ENCODE measurements at places on chromosomes 7 and 10.

DNA sequence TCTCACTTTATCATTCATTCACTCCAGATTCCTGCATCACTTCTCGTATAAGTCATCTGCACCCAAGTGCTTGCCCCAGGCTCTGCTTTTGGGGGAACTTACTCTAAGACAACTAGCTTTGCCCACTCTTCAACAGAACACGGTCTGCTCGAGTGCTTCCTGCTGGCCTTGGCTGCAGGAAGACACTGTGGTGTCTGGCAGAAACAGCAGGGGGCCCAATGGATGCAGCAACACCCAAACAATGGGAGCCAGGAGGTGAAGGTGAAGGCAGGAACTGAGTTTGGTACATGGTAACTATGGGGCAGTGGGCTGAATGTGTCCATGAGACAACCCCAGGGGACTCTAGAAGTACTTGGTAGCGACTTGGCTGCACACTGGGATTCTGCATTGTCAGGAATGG is 344.0 kb downstream of the REEP3 start:
- no peak for DNase-seq

- no peak for DNase-seq
Observed at GRCh38 chr10:18797286-18797685, 138.1 kb downstream of the ARL5B start.

GRCh38 chr10:62587011-62587410 is 212.8 kb downstream of the ZNF365 start:
- no peak for DNase-seq

GRCh38 chr10:118800920-118801319 is 46.1 kb upstream of the CACUL1 start:
- no peak for DNase-seq

DNA sequence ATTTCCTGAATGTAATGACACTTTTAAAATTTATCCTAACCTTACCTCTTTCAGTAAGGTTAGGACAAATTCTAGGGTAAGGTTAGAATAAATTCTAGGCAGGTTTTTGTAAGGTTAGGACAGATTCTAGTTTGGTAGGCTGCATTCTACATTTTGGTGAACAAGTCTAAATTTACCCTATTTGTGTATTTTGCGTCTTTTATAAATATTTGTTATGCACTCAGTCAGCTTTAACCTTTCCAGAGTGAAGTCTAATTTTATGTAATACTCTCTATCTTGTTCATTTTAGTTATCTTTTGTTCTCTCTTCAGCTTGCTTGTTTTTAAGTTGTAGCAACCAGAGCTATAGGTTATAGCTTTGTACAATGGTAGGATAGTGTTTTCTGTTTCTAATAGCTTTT is 54.0 kb downstream of the GLCCI1 start:
- DNase-seq: no peak

DNA sequence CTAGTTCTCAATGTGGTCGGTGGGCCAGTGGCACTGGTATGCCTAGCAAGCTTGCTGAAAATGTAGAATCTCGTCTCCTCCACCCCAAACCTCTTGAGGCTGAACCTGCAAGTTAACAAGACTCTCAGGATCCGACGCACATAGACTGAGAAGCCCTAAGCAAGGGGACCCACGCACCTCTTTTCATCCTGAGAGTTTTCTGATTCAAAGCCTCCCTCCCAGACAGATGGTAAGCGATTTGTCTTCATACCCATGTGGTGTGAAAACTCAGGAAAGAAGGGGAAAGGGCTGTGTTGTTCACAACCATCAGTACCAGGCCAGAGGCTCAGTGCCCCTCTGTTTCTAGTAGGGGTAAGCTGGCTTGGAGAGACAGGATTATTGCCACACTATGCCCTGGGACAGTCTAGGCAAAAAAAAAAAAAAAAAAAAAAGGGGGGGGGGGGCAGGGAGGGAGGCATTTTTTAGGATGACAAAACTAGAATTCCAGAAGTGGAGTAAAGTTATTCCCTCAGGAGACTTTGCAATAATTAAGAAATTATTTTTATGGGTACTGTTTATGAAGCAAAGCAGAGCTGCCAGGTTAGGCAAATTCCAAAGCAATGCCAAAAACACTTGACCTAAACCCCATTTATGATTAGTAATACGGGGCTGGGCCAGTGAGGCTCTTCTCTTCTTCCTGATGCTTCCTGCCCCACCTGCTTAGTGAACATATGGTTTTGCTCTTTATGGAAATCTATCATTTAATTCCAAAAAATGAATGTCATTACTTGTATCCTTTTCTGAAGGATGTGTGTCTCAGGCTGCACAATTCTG is 117.6 kb upstream of the PDLIM1 start:
- DNase-seq: no peak

DNA sequence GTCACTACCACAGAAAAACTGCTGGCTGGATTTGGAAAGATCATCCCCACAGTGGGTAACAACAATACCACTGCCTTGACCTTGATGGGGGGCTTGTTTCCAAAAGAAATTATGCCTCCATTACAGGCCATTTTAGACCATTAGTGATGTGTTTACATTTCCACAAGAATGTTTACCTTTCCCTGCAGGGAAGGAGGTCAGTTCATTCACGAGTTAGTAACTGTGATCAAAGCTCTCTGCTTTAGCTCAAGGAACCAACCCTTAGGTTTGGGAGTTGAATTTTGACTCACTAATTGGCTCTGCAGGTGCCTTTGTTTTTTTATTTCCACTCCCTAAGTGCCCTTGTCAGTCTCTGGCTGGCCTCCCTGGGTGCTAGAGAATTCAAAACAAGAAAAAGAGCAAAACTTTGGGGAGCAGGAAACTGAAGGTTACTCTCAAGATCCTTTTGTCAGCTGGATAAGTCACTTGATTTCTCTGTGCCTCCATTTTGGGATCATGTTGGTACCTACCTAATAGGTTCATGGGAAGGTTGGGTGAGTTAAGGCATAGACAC is 41.1 kb upstream of the NUPR2 start:
- DNase-seq: no peak

- DNase-seq: no peak
Observed at GRCh38 chr10:89304925-89305324, 3.1 kb downstream of the IFIT2 start.

GRCh38 chr10:30579574-30579973 is 50.0 kb downstream of the LYZL2 start:
- DNase-seq: no peak

DNA sequence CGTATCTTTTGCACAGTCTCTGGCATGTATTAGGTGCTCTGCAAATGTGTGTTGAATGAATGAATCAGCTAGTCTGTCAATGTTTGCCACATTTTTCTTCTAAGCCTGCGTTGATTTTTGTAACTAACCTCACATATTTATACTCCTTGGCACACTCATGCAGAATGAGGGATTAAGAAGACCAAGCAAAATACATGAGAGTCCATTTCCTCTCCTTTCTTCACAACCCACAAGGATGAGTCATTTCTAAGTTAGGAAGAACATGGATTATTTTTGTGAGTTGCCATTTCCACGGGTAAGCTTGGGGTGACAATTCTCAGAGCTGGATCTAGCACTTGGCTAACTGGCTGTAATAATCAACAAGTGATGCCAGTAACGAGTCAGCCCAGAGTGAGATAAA is 158.8 kb downstream of the TWIST1 start:
- no peak for DNase-seq

DNA sequence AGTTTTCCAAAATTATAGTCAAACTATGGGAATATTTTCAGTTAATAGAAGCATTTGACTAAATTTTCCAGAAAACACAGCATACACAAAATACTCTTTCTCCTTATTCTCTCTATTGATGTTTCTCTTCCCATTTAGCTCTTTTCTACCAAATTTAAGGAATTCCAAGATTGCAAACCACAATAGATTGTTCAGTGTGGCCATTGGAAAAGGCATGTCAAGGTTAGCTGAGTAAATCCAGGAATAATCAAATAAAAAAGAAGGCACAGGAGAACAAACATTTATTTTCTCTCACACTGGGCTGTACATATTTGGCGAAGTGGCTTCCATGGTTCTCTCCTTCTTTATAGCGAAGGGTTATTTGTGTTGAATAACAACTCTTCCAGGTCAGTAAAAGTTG is 117.3 kb downstream of the THSD7A start:
- no peak for DNase-seq

GRCh38 chr7:137462074-137462715 is 118.7 kb upstream of the PTN start:
- DNase-seq: no peak

GRCh38 chr7:84144480-84144879 is 50.1 kb downstream of the SEMA3A start:
- DNase-seq: no peak

GRCh38 chr7:44153948-44154335 is 12.8 kb upstream of the MYL7 start:
- DNase-seq: no peak

DNA sequence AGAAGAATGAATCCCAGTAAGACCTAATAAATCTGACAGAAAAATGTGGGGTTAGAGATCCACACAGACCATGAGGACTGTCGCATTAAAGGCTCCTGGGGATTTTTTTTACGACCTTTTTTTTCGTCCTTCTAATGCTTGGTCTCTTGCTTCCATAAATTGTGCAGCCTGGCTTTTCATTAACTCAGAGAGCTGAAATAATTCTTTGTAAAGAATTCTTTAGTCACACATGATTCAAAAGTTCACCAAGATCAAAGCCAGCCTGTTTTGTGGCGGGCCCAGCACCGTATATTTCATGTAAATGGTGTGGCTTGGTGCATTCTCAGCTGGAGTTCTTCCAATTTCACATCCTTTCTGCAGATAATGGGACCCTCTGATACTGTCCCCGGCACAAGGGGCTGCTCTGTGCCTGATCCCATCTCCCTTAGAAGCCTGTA is 206.6 kb upstream of the BMPER start:
- DNase-seq: no peak

DNA sequence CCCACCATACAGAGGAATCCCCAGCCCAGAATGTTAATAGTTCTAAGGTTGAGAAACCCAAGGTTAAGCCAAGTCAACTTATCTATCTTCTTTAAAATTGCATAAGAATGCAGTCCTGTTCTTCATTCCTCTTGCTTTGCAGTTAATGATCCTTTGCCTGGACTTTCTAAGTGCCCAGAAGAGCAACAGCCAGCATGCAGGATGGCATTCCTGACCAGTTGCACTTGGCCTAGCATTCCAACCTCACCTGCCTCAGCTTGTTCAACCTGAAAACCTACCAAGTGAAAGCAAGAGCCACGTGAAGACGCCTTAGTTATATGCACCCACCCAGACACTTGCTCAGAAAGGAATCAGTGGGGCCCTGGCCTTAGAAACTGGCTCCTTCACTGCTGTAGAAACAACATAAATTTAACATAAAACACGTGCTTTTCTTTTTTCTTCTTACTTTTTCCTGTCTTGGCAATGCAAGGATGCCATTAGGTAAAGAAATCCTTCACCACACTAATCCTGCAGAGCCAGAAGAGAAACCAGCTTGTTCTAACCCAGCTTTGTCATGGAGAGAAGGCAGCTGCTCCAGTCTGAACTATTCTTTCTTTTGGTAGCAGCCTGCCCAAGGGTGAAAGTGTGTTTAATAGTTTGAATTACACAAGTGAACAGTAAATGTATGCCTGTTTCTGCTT is 25.0 kb downstream of the EGFR start:
- DNase-seq: no peak

DNA sequence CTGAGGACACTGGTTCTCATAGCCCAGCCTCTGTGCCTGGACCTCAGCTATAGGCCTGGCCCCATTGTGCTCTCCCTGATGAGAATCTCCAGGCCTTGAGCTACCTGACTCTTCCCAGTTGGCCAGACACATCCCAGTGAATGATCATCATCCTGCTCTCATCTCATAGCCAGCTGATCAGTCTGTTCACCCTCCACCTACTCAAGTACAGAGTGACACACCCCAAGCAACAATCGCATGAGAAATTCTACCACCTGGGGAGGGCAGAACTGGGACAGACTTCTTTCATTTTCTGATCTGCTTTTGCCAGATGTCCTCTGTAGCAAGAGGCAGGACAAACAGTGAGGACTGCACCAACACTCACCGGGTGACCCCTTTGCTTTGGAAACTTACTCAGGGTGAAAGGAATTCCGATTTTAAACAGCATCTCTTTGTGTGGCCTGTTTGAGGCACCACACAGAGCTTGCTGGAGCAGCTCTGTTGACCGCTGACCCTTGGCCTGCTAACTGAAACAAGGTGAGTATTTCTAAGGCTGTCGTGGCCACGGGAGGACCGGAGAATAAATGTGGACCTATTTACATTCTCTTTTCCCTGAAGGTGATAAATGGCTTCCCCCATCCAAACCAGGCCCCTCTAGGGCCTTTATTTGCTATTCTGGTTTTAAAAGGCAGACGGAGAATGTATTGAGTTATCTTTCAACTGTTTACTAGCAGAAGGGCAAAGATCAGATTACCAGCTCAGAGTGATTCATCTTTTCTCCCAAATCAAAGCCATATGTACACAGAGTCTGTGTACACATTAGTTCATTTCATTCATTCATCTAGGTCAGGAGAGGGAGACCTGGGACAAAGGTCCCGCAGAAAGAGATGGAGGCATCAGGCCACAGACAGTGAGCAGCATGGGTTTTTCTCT is 181.4 kb upstream of the TNS3 start:
- DNase-seq: no peak

GRCh38 chr7:36889182-36889581 is 164.9 kb upstream of the AOAH start:
- no peak for DNase-seq

DNA sequence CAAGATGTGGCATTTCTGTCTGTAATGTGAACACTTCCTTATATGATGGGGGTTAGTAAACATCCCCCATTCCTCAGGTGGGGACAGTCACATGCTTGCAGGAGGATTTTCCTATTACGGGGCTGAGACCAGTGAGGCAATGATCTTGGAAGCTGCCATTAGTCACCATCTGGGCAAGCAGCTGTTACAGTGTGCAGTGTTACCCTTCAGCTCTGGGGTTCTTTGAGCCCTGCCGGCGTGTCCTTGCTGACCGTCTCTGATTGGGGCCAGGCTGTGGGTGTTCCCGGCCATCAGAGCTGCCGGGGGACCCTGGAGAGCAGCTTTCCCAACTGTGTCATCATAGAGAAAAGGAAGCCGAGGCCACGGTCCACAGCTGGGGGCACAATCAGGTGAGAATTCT is 126.8 kb upstream of the FAM20C start:
- no peak for DNase-seq

DNA sequence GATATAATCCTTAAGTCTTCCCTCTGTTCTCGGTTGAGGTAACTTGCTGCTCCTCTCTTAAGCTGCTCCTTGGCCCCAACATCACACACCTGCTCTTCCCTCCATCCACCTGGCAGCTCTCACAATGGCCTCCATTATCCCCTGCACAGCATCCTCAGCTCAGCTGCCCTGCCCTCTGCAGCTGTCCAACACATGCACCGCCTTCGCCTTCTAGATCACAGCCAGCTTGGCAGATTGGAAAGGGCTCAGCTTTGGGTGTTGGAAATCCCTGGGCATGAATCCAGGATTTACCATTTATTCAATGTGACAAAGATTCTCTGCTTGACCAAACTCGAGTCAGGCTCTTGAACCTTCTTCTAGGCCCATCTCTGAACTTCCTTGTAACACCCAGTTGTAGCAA is 20.6 kb downstream of the RGR start:
- DNase-seq: no peak

All from activated T-cell treated with anti-CD3 and anti-CD28 coated beads for 48 hours (primary cell).